ENCODE measurements at places on chromosomes 7 and 10.

GRCh38 chr10:112446055-112446854 lies 459 bp downstream of the ZDHHC6 start:
- no peak for DNase-seq

GRCh38 chr7:142362349-142362748 lies 104.5 kb upstream of the PRSS58 start:
- no peak for DNase-seq

DNA sequence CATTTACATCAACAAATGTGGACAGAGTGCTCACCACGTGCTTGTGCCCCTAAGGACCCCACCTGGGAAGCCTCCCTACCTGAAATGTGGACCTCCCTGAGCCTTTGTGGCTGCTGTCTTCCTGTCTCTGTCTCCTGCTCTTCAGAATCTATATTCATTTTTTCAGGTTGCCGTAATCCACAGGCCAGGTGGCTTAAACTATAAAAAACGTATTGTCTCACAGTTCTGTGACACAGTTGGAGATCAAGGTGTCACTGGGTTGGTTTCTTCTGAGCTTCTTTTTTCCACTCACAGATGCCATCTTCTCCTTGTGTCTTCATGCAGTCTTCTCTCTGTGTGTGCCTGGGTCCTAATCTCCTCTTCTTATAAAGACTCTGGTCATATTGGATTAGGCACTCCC lies 5.6 kb upstream of the VSTM4 start:
- DNase-seq = no peak

- DNase-seq = no peak
Measured at GRCh38 chr7:108535257-108535656, 9.3 kb upstream of the PNPLA8 start.

- DNase-seq = no peak
Measured at GRCh38 chr7:80881351-80881900, 37.4 kb downstream of the SEMA3C start.

DNA sequence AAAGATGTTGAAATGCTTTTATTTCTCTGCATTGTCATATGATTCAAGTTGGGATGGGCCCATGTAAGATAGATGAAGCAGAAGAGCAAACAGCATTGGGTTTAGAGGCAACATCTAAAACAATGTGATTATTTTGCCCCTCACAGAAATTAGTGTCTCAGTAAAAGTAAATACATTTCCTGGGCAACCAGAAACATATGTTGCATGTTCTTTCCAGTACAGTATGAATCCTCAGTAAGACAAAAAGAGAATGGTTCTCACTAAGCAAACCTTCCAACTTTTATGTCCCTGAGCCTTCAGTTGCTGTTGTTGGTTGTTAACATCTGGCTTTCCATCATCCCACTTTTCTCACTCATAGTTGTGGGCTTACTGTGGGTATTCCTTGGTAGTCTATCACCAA lies 222.5 kb upstream of the PRPS1L1 start:
- no peak for DNase-seq

DNA sequence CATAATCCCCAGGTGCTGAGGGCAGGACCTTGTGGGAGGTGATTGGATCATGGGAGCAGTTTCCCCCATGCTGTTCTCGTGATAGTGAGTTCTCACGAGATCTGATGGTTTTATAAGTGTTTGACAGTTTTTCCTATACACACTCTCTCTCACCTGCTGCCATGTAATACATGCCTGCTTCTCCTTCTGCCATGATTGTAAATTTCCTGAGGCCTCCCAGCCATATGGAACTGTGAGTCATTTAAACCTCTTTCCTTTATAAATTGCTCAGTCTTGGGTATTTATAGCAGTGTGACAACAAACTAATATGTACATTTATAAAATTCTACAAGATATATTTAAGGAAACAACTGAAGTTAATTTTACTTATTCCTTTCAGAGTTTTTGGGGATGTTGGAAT lies 170.8 kb upstream of the BET1 start:
- DNase-seq = no peak

GRCh38 chr10:86368046-86368445 lies 1.5 kb upstream of the GRID1 start:
- DNase-seq = no peak

DNA sequence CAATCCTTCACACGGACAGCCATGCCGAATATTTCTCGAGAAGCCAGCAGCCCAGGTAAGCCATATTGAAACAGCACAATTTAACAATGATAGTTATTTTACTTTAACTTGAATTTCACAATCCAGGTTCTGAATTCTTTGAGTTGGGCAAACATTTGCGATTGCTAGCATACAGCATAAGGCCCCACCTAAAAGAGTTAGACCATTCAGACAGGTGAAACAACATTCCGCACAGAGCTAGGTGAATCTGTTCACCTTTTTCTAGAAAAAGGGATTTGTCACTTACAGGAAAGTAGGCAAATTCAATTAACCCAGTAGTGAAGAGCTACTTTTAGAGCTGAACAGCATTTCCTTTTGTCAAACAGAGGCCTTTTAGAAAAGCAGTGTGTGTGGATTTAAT lies 45.3 kb downstream of the CREB3L2 start:
- no peak for DNase-seq

DNA sequence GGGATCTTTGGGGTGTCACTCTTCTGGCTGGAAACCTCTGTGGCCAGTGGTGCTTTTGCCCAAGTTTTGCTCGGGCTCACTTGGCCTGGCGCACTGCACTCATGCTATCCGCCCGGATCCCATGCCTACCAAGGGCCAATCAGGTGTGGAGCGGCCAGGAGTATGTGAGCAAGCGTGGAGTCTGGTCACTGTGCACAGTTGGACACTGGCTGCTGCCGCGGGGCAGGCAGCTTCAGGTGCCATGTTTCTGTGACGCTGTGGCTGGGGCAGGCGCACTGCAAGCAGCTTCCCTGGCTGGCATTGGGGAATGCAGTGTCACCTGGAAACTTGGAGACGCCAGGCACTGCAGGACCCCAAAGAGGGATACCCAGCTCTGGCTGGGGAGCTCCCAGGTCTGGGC lies 45.3 kb downstream of the NEUROG3 start:
- no peak for DNase-seq

GRCh38 chr7:139932531-139932930 lies 103.5 kb downstream of the TBXAS1 start:
- DNase-seq = no peak

DNA sequence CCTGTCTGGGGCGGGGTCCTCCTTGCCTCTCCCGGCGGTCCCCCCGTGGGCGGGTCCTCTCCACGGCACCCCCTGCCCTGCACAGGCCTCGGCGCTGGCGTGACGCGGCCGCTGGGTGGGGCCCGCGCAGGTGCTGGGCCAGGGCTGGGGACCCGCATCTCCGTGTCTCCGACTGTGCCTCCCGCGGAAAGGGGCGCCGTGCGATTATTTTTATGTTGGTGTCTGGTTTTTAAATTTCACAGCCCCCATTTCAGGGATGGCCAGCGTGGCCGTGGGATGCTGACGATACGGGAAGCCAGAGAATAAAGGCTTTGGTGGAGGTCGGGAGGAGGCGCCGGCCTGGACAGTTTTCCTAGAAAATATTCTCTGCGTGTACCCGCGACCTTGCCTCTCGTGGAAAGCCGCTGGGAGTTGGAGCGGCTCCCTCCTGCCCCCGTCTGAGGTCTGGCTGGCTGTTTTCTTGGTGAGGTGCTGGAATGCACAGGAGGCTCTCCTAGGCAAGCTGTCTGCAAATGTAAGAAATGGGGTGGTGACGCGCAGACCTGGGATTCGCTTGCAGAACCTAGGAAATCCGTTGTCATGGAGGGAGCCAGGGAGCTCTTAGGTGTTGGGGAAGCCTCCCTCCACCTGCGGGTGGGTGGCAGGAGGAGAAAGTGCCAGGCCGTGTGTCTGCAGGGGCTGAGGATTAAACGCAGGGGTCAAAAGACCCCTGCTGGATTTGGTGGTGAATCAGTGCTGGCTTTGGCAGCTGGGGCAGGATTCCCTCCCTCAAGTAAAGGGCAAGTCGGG lies 28.7 kb upstream of the JAKMIP3 start:
- DNase-seq = peak; percentile 41

DNA sequence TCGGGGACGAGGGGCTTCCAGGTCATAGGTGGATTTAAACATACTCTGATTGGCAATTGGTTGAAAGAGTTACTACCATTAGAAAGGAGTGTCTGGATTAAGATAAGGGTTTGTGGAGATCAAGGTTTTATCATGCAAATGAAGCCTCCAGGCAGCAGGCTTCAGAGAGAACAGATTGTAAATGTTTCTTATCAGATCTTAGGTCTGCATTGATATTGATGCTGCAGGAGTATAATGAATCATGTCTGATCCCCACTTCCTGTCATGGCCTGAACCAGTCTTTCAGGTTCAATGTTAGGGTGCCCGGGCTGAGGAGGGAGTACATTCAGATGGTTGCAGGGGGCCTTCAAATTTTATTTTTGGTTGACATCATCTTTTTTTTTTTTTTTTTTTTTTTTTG lies 51.4 kb downstream of the SH3PXD2A start:
- no peak for DNase-seq

- DNase-seq = no peak
Measured at GRCh38 chr10:71727738-71728737, 8.5 kb upstream of the C10orf105 start.

DNA sequence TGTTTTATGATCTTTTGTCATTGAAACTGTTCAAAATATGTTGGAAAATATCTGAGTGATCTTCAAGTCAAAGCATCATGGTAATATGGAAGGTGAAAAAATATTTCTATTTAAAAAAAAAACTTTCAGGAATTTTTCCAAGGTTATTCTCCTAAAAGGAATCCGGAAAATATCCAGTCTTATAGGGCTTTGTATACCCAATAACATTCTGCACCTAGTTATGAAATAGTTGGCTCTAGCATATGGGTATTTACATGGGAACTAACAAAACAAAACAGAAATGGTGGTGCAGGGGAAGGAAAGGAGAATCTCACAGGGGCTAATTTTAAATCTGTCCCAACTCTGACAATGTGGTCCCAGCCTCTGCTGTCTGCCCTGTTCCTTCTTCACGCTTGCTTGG lies 167.1 kb upstream of the RHEB start:
- no peak for DNase-seq

DNA sequence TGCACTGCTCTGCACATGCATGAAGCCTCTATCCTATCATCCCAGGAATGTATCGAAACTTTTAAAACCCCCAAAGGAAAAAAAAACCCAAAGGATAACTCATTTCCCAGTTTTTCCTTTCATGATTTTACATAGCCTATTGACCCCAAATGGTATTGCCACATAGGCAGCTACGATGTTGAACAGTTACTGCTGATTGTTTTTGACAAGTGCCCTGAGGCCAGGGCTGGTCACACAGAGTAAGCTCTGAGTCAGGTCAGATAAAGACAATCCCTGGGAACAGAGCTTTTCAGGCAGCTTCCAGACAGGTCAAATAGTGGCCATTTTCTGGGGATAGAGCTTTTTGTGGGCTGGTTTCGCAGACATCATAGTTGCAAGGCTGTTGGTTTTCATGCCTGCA lies 52.1 kb downstream of the MYL10 start:
- DNase-seq = no peak

DNA sequence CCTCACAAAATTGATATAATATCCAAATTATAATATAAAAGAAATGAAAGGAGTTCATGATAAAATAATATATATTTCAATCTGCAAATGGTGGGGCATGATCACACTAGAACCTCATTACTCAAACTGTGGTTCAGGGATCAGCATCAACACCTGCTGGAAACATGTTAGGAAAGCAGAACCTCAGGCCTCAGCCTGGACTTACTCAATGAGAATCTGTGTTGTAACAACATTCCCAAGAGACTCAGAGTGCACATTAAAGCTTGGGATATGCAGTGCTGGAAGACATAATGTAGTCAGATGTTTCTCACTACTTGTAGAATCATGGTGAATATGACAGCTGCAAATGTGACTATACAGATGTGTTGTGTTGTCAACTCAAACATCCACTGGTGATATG lies 81.7 kb upstream of the ITPRID1 start:
- no peak for DNase-seq

- peak; percentile 40 for DNase-seq
Measured at GRCh38 chr10:52883996-52884871, 111.7 kb upstream of the MBL2 start.

DNA sequence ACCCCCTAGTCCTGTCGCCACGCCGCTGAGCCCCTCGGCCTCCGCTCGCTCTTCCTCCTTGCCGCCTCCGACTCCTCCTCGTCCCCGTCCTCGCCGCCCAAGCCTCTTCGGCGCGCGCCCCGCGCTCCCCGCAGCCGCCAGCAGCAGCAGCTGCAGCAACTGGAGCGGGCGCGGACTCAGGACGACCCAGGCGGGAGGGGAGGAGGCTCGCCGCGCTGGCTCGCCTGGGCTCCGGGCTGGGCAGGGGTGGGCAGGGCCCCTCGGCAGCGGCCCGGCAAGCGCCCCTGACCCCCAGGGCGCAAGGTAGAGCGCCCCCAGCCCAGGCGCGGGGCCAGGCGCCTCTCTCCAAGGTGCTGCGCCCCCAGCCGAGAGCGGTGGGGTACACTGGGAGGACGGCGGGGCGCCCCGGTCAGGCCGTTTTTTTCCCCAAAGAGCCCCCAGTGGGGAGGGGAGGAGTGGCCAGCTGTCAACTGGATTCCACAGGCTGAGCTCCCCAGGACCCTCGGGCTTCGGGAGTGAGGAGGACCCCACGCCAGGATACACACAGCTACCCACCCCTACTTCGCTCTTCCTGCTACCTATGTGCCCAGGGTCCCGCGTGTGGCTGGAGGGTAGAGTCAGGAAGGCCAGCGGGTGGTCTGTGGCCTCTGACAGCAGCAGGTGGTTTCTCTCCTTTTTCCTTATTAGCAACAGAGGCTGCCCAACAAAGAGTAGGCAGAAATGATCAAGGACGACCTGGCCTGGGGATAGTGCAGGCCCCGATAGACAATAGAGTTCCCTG lies 903 bp upstream of the KCNMA1 start:
- DNase-seq = peak; percentile 69

DNA sequence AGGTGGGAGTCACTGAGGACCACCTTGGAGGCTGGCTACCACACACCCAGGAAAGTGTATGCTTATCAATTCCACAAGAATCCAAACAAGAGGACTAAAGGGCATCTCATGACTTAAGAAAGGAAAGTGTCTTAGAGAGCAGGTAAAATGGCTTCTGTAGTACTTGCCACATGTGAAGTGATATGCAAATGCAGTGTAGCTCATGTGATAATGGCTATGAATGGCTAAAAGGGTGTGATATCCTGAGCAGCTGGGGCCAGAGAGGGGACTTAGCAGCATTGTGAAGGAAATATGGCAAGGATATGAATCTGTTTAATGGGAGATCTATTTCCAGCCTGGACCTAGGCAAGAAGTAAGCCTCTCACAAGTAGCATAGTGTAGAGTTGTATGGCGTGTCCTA lies 90.5 kb downstream of the BUB3 start:
- no peak for DNase-seq

- DNase-seq = no peak
Measured at GRCh38 chr7:36155811-36156361, 2.8 kb downstream of the EEPD1 start.

DNA sequence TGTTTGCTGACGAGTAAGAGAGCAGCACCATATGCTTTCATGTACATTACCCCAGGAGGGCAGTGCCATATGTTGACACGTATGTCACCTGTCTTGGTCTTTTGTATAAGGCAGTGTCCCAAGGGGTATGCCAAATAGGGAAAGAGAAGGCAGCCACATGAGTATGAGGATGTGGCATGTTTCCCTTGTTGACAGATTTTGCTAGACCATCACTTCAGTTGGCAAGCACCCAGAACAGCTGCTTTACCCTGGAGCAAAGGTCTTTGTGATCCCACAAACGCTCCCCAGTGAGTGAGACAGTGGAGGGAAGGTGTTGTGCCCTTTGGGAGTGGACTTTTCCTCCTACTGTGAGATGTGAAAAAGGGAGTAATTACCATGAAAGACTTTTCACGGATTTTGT lies 350.1 kb downstream of the ETV1 start:
- peak; percentile 43 for DNase-seq

- DNase-seq = no peak
Measured at GRCh38 chr7:82506702-82507101, 63.1 kb upstream of the CACNA2D1 start.

GRCh38 chr7:38391751-38392150 lies 118.3 kb upstream of the TARP start:
- DNase-seq = no peak
